ENCODE measurements at places on chromosomes 5 and 9.

DNA sequence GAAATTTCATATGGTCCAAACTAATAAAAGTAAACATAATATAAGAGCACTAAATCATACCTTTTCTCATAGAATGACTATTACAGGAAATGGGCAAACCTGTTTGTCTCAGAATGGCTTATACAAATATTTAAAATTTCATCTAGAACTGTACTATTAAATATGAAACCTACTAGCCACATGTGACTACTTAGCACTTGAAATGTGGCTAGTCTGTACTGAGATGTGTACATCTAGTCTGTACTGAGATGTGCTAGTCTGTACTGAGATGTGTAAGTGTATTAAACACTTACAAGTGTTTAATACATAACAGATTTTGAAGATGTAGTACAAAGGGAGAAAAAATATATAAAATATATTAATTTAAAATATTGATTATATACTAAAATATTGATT lies 22.4 kb downstream of the ABITRAM start:
- DNase-seq, result no peak

DNA sequence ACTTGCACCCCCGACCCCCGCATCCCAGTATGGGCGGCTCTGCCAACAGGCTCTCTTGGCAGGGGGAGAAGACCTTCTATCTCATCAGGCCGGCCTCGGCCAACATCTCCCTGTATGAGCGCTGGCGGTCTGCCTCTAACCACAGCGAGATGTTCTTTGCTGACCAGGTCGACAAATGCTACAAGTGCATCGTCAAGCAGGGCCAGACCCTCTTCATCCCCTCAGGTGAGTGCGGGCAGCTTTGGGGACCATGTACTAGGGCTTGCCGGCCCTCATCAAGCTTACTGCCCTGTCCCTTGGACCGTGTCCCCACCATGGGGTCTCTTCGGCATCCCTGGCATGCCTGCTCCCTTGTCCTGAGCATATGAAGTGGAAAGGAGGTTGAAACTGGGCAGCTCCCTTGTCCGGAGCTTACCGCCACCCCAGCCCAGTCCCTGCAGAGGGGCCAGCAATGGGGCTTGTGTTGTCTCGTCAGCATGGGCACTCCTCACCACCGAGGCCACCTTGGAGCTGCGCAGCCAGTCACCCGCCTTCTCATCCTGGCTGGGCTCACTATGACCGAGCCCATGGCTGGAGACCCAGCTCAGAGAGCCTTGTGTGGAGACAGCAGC lies 78.1 kb downstream of the PHF2 start:
- no peak for DNase-seq

DNA sequence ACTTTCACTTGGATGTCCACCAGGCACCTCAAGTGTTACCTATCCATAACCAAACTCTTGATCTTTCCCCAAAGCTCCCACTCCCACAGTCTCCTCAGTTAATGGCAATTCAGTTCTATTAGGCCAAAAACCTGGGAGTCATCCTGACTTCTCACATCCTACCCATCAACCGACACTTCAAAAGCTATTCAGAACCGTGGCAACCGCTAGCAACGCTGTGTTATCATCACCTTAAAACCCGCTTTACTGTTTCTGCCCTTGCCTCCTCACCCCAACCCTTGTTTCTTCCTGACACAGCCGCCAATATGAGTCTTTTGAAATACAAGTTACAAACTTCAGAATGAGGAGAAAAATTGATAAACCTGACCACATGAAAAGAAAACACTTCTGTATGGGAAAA lies 46.5 kb downstream of the MAPKAP1 start:
- DNase-seq, result no peak

GRCh38 chr5:174386306-174386705 lies 338.1 kb upstream of the MSX2 start:
- DNase-seq, result no peak

DNA sequence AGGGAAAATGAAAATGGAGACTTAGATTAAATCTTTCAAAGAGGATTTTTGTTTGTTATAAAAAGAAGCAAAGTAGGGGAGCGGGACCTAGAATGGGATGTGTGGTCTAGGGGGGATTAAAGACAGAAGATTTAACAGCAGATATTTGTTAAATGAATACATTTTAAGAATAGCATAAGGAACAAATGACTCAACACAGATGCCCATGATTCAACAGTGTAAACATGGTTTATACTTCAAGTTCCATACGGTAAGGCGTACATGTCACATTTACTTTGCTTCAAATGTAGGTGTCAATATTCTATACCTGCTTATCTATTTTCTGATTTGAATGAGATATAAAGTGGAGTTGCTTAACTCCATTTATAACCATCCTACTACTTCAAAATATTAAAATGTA lies 1.5 kb downstream of the TICAM2 start:
- no peak for DNase-seq

- no peak for DNase-seq
These were observed 41.0 kb upstream of the TMEM215 start for GRCh38 chr9:32742296-32742695.

DNA sequence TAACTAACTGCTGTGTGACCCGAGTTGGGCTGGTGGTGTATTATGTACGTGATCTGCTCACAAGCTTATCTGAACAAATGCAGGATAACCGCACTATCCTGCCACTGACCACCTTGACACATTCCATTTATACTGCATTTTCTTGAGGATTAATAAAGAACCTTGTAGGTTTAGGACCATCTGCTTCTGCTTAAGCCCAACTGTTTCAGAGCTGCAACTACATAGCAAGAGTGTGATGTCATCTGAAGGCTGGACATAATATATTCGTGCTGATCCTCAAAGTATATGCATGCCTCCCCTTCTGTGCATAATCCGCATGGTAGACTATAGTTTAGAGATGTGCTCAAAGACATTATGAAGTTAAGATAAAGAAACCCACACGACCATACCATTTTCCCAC lies 435.9 kb downstream of the BNC2 start:
- DNase-seq, result no peak

GRCh38 chr5:15728811-15729210 lies 228.8 kb downstream of the FBXL7 start:
- DNase-seq, result no peak

- no peak for DNase-seq
These were observed 17.3 kb upstream of the MED10 start for GRCh38 chr5:6395621-6396020.

- peak; percentile 46 for DNase-seq
These were observed 17.2 kb upstream of the SIL1 start for GRCh38 chr5:139215107-139215975.

All from foreskin melanocyte (primary cell).